ENCODE measurements at places on chromosomes 5 and 9.

DNA sequence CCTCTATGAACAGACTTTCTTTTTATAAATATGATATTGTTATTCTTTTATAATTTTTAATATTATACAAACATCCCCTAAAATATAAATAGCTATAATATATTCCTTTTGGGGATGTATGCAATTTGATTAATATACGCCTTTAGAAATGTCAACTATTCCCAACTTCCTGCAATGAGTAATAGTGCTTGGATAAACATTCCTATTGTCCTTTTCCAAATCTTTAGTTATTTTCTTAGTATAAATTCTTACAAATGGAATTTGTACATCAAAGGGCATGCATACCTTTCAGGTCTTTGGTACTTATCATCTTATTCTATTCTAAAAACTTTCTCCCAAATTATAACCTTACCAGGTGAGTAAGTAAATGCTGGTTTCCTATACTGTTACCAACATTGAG, 6.2 kb downstream of the NLN start:
- DNase-seq, result no peak

DNA sequence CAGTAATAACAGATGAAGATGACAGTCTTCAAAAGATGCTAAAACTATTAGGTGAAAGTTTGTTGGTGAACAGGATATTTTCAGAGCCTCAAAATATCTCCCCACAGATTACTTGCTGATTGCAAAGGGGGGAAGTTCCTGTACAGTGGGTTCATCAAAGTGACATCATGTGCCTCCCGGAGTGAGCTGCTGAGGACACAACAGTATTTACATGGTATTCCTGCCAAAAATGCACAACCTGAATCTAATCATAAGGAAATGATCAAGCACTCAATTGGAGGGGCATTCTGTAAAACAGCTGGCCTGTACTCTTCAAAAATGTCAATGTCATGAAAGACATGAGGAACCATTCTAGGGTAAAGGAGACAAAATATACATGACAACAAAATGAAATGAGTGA, 18.9 kb upstream of the GLIS3 start:
- DNase-seq, result peak; percentile 46

- peak; percentile 79 for DNase-seq
These were observed 1.6 kb upstream of the HAPLN1 start for GRCh38 chr5:83721953-83722901.

- peak; percentile 56 for DNase-seq
These were observed 55.9 kb upstream of the ORM1 start for GRCh38 chr9:114266969-114267368.

GRCh38 chr9:115923903-115924668, 229.5 kb upstream of the PAPPA start:
- DNase-seq, result peak; percentile 98

DNA sequence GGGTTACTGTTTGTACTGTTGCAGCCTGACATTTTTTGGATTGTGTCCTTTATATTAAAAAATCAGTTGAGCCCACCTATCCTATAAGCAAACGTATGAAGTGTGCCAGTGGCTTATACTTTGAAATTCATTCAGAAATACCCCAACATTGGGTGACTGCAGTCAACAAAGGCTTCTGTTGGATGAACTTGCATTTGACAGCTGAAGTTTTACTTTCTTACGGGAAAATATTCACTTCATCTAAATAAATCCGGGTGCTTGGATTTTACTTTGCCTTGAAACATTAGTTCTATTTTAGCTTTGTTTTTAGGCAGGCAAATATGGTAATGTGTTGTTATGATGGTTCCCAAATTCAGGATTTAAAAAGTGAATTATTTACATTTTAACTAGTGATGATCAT, 21.7 kb downstream of the EXOSC2 start:
- DNase-seq, result no peak

DNA sequence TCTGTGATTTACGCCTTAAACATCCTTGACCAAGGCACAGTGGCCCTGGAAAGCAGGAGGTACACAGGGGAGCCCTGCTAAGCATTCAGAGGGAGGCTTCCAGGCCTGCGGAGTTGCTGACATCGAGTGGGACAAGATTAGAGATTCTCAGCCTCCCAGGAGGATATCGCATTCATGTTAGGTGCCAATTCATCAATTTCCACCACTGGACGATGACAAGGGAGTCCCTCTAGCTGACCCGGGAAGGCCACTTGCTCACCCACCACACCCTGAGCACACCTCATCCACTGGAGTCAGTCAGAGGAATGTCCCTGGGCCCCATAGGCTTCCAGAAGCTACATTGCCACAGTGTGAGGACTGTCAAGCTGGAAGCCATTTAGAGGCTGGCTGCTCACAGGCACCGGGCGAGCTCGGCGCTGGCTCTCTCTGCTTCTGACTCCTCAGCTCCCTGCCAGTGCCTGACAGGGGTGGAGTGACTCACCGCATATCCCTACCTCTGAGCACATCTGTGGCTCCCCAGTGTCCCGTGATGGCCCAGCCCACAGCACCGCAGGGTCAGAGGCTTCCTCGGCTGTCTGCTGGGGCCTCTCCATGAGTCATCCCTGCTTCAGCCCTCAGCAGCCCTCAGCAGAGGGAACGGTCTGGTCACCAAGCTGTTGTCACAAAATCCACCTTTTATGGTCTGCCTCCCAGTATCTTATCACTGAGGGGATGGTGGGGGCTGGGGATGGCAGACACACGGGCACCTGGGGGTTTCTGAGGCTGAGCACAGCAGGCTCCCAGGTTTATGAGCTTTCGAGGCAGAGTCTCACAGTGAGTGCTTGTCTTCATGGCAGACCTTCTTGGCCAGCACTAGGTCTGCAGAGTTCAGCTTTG, 117.5 kb downstream of the ZNF608 start:
- peak; percentile 96 for DNase-seq

DNA sequence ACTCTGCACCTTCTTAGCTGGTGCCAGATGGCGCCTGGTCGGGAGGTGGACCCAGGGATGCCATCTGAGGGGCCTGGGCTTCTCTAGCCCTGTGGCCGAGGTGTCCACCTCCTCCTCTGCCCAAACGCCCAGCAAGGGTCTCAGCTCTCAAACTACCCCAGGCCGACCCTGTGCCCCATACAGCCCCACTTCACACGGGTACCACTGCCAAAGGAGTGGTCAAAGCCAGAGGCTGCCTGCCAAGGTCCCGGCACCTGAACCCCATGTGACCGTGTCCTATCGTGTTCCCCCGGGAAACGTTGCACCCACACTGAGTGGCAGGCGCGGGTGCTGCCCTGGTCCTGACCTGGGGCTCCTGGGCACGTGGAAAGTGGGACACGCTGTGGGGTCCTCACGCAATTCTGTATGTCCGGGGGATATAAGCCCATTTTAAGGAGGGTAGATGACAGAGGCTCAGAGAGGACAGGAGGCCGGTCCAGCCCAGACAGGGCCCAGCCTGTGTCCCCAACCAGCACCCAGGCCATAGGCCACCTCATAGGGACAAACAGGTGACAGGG, 1.9 kb downstream of the ENTPD8 start:
- DNase-seq, result no peak

GRCh38 chr9:77877976-77878375, 153.6 kb downstream of the GNAQ start:
- DNase-seq, result peak; percentile 18

Measured in cardiac fibroblast (primary cell).